Lower leg skin (tissue), 4 donors: ENCODE measurements at places on chromosomes 7 and 10.

DNA sequence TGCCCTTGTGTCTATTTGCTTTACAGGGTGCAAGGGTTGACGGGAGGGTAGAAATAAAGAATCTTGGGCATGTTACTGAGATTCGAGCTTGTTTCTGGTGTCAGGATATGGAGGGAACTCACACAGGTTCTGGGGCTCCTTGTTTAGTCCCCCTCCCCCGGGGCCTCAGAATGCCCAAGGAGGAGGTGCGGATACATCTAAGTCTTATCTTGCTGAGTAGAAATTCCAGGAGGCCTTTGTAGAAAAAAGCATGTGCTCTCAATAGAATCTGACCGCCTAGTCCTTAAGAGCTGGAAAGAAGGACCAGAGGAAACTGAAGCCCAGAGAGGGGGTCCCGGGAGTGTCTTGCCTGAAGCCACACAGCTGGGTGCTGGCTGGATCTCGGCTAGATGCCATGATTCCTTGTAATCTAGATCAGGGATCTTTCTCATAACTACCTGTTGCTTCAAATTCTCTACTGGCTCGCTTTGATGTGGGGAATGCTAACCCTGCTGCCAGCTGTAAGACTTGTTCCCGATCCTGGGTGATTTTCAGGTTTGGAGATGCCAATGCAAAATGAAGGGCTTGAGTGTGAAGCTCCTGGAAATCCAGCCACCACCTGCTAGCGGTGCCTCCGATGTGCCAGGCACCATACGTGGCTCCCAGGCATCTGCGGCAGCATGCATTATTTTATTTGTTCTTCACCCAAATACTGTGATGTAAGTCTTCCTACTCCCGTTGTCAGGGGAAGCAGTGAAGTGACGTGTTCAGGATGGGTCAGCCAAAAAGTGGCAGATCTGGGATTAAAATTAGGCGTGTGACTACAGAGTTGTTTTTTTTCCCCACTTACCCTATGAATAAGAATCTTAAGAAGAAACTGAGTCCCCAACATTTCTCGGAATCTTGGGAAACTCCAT is 226.0 kb downstream of the TCF7L2 start:
- DNase-seq, result no peak

DNA sequence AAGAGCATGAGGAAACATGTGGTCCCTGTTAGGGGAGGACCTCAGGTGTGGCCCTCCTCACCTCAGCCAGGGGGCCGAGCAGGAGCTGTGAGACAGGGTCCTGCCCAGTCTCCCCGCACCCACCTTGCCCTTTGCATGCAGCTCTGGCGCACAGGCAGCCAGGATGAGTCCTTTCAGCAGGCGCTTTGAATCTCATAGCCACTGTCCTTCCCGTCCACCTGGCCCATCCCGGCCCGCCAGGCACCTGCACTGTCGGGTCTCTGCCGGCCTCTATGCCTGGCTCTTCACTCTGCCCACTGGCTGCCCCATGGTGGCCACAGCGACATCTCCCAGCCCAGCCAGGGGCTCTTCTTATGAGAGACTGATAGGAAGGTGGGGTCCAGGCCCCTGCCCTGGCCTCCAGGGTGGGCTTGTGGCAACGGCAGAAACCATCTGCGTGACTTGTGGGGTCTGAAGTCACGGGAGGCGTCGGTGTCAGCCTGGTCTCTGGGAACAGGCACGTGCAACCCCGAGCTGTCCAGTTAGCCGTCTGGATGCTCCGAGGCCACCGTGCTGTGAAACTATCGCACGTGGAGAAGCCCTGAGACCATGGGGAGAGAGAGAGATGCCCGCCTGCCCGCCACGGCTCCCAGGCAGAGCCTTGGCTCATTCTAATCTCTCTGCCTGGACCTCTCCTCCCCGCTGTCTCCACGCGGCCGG is 37.4 kb downstream of the FOXL3 start:
- no peak for DNase-seq

GRCh38 chr7:17298840-17299482 is 509 bp downstream of the AHR start:
- peak; percentile 92 for DNase-seq

DNA sequence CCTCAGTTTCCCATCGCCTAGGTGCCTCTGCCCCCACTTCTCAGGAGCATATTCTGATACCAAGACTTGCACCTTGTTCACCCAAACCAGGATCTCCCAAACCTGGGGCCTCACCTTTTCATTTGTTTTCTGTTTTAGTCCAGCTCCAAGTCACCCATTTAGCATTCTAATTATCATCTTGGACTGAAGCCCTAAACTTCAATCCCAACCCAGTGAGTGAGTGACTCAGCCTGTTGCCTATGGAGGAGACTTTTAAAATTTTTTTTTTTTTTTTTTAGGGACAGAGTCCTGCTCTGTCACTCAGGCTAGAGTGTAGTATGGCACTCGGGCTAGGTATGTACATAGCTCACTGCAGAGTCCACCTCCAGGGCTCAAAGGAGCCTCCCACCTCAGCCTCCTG is 378.9 kb upstream of the AUTS2 start:
- no peak for DNase-seq

- DNase-seq, result no peak
Measured at GRCh38 chr7:2307690-2308107, 6.5 kb downstream of the SNX8 start.

DNA sequence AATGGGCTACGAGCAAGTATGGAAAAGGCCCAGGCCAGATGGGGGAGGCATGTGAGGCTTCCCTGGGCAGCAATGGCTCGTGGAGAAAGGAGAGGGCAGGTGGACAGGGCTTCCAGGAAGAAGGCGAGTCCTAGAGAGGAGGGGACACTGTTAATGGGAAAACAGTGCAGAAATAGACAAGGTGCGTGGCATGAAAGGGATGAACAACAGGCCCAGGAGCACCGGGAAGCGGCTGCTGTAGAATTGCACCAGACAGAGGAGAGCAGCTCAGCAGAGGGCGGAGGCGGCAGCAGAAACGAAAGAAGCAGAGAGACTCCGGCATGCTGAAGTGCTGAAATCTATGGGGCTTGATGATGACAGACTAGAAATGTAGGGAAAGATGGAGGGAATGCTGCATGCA is 102.1 kb downstream of the PIP4K2A start:
- DNase-seq, result no peak

- DNase-seq, result no peak
Measured at GRCh38 chr10:132384618-132385388, 12.2 kb upstream of the PWWP2B start.

GRCh38 chr7:9958486-9958885 is 1015.2 kb upstream of the PHF14 start:
- DNase-seq, result no peak

DNA sequence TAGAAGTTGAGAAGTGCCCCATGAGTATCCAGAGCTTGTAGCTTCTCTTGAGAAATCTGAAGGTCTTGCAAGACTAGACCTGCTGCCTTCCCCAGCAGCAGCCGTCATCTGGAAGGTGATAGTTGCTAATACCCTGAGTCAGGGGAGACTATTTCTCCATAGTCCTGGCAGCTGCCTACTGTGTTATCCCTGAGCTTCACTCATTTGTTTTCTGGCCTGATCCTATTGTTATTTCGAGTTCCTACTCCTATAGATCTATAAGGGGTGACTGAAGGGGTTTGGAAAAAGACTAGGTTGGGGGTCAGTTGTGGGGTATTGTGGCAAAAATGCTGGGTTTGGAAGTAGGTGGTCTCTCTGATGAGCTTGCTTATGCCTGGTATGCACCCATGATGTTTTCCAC is 297.8 kb downstream of the CNTNAP2 start:
- DNase-seq, result no peak

DNA sequence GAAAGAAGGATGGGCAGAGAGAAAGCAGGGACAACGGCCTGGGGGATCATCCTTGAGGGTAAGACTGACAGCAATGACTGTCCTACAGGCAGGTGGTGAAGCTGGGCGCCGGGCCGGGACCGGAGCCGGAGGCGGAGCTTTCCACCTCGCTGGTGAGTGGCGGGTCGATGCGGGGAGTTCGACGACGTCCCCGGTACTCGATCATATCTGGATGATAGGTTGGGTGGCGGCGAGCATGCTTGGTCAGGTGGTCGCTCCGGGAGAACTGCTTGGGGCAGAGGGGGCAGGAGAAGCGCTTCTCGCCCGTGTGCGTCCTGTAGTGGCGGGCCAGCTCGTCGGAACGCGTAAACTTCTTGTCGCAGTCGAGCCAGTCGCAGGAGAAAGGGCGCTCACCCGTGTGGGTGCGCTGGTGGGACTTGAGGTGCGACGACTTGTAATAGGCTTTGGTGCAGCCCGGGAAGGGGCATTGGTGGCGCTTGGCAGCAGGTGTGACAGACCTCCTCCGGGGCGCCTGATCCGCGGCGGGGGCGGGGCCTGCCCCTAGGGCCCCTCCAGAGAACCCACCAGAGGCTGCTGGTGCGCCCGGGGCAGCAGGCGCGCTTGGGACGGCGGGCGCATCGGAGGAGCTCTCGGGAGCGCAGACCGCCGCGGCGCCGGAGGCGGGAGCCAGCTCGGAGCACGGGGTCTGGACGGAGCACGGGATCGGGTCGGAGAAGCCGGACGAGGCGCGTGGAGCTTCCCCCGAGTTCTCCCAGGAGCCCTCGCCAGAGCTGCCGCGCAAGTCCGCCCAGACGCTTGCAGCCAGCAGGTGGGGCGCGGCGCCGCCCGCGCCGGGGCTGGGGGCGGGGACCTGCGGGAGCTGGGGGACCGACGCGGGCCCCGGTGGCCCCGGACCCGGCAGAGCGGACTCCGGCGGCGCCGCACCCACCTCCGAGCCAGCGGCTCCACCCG is 752 bp downstream of the KLF14 start:
- no peak for DNase-seq
